ENCODE measurements at places on chromosomes 11 and 22. TPM values are rescaled to one million over a fixed set of nuclear protein-coding genes. Genes with fewer than 3 reads are reported as not detected.

Gene CNGA4
- total RNA-seq: not detected

Gene RDX
- total RNA-seq: 116 TPM

Gene UPK2
- not detected for total RNA-seq

Gene NDUFA6
- 296 TPM for total RNA-seq

Gene OR52B6
- not detected for total RNA-seq

Gene OR10D3
- not detected for total RNA-seq

Gene TSGA10IP
- total RNA-seq: not detected

DNA sequence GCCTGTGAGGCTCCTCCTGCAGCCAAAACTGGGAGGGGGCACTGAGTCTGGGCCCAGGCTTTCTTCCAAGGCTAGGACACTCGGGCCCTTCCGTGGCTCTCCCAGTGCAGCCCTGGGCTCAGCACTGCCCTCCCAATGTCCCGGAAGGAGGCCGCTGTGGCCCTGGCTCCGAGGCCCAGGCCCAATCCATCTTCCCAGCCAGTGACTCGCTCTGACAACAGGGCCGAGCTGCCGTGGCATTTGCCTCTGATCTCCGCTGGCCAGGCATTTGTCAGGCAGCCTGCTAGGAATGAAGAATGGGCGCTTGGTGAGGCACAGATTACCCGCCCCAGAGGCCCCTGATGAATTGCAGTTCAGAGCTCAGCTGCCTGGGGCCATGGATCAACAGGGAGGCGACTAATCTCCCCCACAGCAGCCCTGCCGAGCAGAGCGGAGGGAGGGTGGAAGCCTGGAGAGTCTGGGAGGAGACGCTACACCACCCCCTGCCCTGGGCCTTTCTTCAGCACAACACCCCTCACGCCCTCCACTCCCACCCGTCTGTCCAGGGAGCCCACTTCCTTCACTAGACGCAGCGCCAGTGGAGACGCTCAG lies 8.3 kb downstream of the FXYD2 start:
- DNase-seq: peak; percentile 22

- DNase-seq: no peak
Observed at GRCh38 chr11:1823376-1824220, 11.2 kb upstream of the SYT8 start.

DNA sequence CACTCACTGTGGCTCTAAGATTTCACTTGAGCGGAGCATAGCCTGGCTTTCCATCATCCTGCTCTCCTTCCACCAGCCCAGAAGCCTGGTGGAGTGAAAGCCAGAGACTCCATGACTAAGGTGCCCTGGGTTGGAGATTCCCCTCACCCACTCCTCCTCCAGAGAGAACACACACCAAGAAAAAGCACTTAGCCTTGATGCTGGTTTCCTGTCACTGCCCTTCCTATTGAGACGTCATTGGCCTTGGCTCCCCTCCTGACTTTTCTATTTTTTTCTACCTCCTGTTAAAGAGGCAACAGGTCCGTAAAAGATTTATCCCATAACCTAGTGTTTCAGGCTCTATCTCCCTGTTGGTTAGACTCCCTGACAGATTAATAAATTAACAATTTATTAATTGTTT lies 38.5 kb upstream of the APLNR start:
- no peak for DNase-seq

DNA sequence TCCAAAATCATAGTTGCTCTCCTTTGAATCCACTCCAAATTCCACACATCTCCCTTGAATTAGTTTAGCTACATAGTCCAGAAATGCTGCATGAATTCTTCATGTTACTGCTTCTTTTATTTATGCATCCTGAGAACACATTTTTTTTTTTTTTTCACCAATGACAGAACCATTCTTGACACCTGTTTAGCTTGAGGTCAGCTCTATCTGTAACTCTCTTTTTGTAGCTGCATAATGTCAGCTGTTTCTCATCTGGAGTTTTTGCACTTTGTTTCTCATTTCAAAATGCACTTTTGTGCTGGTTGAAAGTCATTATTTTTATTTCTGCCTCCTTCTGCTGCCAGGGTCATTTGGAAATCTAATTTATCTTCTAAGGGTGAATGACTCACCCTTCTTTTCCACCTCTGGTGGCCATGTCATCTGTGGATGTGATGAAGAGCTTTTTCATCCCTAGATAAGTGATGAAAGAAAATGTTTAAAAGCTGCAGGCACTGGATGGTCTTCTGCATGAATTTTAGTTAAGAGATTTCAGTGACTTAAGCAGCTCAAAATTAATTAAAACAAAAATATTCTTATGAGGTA lies 93.7 kb downstream of the JRKL start:
- DNase-seq: no peak

DNA sequence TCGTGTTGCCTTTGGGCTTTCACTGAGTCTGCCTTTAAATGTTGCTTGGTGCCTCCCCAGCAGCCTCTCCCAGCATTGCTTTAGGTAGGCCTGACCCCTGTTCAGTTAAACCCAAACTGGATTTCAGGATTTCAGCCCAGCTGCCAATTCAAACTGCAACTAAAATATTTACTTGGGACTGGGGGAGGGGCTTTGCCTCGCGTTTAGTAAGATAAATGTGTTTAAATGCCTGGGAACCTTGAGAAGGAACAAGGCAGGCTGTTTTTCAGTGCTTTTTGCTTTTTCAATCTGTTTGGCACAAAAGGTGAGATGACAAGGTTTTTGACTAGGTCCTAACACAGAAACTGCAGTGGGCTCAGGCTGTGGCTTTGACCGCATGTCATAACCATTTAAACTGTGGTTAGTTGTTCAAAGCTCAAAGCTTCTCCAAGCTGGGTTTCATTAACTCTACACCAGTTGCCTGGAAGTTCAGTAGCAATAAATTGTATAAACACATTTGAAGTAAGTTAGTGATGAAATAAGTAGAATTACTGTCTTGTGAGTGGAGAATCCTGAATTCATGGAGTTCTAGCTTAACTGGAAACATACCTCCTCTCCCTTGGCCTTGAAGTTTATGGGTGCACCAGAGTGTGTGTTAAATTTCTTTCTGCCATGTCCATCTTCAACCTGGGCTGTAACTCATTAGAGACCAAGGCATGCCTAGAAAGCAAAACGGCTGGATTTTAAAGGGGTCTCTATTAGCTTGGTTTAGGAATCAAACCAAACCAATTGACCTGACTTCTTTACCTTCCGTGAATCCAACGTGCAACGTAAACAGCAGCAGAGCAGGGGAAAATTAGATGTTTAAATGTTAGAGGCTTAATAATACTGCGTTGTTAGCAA lies 3.6 kb downstream of the PKNOX2 start:
- no peak for DNase-seq

GRCh38 chr22:26642465-26643417 lies 14.6 kb upstream of the MIAT start:
- DNase-seq: no peak

DNA sequence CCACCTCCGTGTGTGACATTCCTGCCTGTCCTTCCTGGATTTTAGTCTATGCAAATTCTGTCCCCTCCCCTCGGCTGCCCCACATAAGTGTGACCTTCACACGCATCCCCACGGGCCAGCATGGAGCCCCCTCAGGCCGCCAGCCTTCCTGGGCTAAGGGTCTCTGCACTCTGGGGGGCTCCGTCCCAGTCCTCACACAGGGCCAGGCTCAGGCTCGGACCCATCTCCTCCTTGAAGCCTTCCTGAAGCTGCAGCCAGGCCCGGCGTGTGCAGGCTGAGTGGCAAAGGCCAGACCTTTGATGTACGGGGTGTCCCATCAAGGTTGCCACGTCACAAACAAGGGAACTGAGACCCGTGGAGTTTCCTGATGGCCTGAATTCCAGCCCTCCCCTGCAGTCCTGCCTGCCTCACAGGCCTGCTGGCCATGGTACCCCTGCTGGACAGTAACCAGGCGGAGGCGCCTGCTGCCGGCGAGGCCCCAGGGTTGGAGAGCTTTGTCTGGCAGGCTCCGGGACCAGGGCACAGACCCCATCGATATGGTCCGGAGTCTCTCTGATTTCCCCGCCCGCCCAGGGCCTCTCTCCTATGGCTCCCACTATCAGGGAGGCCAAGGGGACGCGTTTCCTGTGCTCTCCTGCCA lies 791.7 kb downstream of the BRD1 start:
- no peak for DNase-seq

GRCh38 chr22:19871023-19871844 lies 16.6 kb upstream of the GNB1L start:
- peak; percentile 63 for DNase-seq

DNA sequence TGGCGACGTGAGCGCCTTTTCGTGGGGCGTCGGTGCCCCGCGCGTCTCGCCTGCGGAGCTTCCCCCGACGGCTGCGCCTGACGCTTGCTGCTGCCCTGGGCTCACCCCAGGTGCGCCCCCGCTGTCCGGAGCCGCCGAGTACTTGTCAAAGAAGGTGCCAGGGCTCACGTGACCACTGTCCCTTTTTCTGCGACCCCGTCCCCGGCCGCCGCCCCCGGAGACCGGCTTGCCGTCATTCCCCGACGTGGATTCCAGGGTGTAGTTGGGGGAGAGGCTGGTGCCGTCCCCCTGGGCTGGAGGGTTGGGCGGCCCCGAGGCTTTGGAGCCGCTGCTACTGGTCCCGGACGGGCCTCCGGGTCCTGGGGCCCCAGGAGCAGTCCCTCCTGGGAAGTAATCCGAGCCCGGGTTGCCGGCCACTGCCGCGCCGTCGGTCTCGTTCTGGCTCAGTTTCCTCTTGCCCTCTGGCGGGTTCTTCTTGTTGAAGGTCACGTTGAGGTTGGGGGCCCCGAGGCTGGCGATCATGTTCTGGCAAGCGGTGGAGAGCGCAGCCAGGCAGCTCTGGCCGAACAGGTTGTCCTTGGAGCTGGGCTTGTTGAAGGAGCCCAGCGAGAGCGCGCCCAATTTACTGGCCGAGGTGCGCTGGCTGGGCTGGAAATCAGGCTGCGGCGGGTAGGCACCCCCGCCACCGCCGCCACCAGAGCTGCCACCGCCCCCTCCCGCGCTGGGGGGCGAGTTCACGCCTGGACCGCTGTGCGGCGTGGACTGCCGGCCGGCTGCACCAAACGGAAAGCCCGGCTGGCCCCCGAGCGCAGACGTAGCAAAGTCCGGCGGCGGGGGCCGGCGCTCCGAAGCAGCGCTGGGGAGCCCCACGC lies 3.8 kb downstream of the MN1 start:
- peak; percentile 67 for DNase-seq

DNA sequence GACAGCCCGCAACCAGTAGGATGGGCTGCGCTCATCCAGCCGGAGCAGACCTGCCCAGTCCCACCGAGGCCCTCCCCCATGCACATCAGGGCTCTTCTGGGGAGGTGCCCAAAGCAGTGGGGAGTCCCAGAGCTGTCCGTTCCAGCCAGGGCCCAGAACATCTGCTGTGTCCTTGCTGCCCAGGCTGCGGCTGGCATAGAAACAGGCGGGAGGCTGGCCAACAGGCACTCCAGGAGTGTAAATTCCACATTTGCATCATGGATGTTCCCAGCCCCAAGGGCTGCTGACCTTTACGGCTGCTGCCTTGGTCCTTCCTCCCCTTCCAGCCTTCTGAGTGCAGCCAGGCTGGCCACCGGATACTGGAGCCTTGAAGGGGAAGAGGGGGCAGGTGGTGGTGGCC lies 30.0 kb upstream of the SYT7 start:
- DNase-seq: no peak

DNA sequence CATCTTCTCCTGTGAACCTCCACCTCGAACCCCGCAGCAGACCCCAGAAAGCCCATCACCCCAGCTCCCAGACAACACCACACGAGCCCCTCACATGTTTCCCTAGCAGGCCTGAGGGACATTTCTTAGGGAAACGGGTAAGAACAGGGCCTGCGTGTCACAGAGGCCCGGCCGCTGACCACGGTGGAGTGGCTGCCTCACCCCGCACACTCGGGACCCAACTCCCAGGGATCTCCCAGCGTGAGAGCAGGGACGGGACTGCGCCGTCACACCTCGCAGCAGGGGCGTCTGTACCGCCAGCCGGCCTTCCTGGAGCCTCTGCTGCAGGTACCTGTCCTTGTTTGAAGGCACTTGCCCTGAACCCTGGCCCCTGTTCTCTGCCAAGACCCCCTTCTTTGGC lies 10.2 kb downstream of the ATP5MGL start:
- DNase-seq: no peak

- DNase-seq: peak; percentile 90
Observed at GRCh38 chr11:79413268-79413667, 27.6 kb downstream of the TENM4 start.

- DNase-seq: no peak
Observed at GRCh38 chr11:22800482-22800881, 29.1 kb downstream of the SVIP start.

DNA sequence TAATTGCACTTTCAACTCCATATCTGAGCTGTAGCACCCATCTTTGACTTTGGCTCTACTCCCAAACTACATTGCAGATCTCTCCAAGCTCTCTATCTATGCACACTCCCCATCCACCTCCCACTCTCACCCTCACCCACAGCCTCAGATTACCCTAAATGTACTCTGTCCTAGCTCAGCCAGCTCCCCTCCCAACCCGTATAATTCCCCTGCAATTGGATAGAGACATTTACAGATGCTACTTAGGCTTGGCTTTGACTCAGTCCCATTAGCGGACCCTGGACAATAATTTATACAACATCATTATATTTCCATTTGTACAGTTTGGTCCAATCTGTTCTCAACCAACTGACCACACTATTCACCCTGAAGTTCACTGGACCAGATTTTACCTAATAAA lies 338.9 kb upstream of the ANO3 start:
- no peak for DNase-seq

DNA sequence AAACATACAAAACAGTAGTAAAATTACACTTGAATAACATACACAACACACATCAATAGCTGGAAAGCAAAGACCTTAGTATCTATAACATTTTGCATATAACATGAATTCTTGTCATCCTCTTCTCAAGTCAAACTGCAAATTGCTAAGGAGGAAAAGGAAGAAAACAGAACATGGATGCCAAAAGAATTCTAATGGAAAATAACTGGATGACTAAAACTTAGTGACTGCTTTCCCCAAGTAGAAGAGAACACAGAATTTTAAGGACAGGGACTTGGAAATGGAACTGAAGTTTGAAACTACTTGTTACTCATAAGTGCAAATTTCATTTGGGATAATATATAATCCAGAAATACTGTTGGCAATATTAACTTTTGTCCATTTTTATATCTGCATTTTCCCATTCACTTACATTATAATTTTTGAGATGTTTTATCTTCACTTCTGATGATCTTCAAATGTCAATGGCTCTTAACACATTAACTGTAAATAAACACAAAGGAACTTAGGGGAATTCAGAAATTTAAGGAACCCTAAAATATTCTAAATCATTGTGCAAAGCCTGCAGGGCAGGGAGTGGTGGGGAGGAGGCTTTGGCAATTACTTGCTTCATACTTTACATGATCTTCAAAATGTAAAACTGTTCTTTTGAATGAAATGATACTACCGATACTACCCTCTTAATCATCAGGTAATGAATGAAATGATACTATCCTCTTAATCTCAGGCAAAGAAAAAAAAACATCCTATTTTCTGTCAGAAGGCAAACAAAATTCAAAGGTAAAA lies 9.9 kb downstream of the MTMR2 start:
- DNase-seq: no peak

DNA sequence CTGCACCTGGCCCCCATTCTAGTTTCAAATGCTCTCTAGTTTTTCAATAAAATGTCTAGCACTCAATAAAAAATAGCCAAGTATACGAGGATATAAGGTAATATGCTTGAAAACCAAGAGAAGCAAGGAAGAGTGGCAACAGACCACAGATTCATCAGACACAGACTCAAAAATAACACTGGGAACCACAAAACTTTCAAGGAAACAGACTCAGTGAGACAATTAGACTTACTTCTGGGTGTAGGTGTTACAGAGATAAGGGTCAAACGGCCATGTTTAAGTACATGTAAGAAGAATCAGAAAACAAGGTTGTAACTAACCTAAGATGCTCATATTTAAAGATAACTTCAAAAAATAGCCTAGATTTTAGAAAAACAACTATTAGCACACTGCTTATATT lies 67.0 kb downstream of the TRMU start:
- DNase-seq: no peak
